NCI-H1417 treated with DMSO at 0.1 percent for 48 hours (cell line): ENCODE measurements at places on chromosomes 1 and 21.

DNA sequence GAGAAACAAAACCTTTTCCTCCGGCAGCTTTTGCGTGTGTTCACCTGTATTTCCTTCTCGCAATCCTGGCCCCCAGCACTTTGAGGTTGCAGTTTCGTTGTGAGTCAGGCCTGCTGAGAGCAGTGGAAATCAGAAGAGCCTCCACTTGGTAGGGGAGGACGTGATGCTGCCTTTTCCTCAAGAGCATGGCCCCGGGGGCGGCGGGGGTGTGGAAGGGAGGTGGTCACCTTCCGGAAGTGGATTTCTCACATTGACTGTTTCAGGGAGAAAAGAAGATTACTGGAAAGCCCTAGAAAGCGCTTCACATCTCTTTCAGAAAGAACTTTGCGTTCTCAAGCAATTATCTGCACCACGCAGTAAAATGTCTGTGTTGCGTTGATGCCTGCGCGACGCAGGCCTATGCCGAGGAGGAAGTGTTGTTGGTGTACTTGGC is 12.2 kb upstream of the IL10 start:
- no peak for DNase-seq

GRCh38 chr1:154351363-154352068 is 26.2 kb downstream of the ATP8B2 start:
- no peak for DNase-seq

- DNase-seq: no peak
Observed at GRCh38 chr1:226446094-226446493, 38.2 kb upstream of the PARP1 start.

- DNase-seq: no peak
Observed at GRCh38 chr1:235971020-235971419, 93.9 kb downstream of the NID1 start.

GRCh38 chr1:116496380-116496779 is 74.4 kb downstream of the CD58 start:
- no peak for DNase-seq

GRCh38 chr1:4684136-4684535 is 29.7 kb downstream of the AJAP1 start:
- DNase-seq: no peak

DNA sequence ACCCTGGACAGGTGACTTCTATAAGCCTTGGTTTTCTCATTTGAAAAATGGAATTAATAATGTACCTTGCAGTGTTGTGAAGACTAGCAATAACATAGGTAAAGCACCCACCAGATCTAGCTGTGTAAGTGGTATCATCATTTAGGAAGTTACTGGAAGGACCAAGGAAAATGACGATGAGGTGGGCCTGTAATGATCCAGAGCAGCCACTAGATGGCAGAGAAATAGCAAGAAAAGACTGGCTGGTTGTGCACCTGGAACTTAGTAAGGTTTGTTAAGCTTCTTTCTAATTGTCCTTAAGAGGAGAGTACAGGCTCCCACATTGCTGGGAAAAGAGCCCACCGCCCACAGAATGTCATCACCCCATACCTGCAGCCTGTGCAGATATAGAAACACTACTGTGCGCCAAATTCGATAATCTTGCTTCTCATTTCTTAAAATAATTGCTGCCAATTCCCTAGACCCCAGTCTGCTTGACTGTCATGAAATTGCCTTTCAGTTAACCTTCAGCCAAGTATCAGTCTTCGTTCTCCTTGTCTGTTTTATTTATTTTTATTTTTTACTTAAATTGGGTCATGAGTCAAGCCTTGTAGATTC is 37.2 kb downstream of the WNT4 start:
- peak; percentile 3 for DNase-seq

- DNase-seq: no peak
Observed at GRCh38 chr1:66562561-66562960, 28.6 kb downstream of the SGIP1 start.

DNA sequence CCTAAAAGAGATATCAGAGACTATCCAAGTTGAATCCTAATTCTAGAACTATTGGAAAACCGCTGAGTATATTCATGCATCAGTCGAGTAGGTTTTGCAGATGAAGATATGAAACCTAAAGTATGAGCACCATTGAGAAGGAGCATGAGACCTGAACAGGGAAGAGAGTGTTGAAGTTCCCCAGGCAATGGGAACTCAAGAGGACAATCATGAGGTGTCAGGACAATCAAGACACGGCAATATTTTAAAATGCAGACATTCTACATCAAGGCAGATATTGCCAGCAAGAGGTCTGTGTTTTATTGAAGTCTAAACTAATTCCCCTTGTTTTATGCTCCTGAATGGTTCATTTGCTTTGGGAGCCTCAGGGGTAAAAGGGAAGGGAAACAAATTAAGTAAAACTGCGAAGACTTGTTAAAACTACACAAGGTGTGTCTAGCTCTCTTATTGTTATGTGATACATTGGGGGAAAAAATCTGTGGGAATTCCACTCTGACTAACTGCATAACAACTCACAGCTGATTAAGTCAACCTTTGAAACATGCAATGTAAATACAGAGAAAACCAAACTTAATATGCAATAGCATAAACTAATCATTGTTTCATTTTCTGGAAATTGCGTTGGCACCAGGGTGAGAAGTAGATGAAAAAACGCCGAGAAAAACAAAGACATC is 347.9 kb upstream of the ADGRL2 start:
- DNase-seq: no peak

- no peak for DNase-seq
Observed at GRCh38 chr1:60891765-60892164, 190.6 kb upstream of the NFIA start.

- peak; percentile 2 for DNase-seq
Observed at GRCh38 chr1:171142416-171143385, 42.4 kb upstream of the FMO2 start.

GRCh38 chr1:34078383-34078782 is 86.6 kb downstream of the CSMD2 start:
- DNase-seq: no peak

DNA sequence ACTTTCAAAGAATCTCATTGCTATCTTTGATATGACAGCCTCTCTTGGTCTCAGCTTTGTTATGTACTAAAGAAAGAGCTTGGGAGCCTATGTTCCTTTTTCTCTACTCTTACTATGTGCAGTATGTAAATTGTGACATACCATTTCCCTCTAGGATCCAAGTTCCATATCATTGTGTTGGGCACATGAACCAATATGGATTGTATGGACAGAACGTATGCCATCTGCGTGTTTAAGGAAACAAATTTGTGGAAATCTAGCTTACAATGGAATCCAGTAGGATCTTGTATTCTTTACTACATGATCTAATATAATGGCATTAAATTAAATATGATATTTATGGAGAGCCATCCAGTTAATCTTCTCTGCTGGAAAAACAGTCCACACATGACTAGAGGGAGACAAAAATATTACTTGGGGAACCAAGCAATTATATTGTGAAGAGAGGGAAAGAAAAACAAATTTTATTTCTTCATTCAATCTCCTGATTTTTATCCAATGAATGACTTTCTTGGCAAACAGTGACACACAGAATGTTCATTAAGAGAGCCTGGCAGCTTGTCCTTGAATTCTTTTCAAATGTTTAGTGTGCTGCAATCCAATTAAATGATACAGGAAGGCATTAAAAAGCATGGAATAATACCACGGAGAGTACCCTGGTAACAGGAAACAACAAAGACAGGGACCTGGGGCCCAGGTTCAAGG is 106.5 kb upstream of the DAB1 start:
- DNase-seq: no peak

GRCh38 chr21:44773291-44773932 is 28.2 kb downstream of the UBE2G2 start:
- DNase-seq: peak; percentile 90

DNA sequence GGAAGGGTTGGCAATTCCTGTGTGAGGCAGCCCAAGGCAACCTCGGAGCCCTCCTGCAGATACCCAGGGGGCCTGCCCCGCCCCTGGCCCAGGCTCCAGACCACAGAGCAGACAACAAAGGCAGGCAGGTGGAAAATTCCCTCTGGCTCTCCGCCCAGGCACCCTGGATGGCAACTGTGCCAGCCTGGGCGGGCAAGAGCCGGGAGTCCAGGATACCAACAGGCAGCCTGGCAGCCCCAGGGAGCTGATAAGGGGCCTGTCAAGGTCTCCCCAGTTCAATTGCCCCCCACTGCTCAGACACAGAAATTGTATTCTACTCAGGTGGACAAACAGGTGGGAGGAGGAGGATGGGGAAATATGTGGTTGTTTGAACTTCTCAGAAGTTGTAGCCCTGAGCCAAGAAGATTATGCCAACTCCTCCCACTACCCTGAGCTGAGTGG is 15.4 kb upstream of the GPR37L1 start:
- peak; percentile 42 for DNase-seq

GRCh38 chr1:21341022-21341421 is 50.8 kb upstream of the ECE1 start:
- peak; percentile 62 for DNase-seq

- DNase-seq: no peak
Observed at GRCh38 chr1:154492115-154492514, 9.9 kb upstream of the TDRD10 start.

DNA sequence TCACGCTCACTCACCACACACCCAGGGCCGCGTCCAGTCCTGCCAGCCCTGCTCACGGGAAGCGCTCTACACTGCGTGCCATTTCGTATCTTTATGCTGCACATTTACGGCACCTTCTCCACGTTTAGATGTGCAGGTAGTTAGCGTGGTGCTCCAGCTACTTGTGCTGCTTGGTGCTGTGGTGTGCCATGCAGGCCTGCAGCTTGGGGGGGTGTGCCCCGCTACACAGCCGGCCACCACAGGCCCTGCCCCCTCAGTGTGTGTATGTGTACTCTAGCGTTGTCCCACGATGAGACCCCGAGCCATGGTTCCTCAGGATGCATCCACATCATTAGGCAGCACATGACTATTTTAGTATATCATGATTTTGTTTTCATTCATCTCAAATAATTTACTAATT is 38.3 kb downstream of the SNAP47 start:
- no peak for DNase-seq

DNA sequence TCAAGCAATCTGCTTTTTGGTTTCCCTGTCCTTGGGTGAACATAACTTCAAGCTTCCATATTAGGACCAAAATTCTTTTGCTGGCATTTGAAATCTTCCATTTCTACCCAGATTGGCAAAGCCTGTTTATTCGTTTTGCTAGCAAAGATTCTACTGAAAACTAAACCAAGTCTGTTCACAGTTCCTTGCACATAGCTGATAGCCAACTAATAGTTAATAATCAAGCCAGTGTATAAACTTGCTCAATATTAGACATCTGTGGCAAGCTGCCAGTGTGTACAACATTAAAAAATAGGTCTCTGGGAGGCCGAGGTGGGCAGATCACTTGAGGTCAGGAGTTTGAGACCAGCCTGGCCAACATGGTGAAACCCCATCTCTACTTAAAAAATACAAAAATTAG is 6.3 kb downstream of the APP start:
- DNase-seq: no peak

DNA sequence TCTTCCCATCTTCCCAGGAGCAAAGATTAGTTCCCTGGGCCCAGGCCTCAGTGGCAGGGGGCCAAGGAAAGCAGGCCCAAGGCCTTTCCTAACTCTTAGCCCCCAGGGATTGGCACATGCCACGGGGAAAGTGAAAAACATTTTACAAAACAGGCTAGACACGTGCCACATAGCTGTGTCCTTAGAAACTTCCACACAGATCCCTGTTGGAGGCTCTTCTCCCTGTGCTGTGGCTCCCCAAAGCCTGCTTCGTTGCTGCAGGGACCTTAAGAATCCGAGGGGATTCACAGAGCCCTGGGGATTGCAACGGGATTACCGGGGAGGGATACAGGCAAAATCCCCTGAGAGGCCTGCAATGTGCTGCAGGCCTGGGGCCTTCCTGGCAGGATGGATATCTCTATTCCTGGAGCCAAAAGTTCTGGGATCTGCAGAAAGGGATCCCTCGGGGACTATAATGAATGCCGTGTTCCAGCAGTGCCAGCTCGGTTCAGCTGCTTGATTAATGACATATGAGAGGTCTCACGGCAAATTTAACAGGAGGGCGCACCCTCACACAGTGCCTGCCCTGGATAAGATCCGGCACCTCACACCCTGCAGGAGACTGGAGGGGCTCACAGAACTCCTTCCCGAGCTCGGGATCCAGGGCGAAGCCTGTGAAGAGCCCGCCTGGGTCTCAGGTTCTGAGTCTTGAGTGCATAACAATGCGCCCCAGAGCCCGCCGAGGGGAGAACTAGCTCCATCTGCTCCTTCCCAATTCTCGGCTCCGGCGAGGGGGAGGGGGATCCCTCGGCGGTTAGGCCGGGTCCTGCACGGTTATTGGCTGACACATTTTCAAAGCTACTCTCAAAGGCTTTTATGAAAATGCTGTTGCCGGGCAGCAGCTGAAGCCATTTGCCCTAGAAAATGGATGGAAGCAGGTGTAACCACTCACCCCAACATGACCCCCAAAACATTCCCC is 15.3 kb upstream of the RGS8 start:
- DNase-seq: no peak

DNA sequence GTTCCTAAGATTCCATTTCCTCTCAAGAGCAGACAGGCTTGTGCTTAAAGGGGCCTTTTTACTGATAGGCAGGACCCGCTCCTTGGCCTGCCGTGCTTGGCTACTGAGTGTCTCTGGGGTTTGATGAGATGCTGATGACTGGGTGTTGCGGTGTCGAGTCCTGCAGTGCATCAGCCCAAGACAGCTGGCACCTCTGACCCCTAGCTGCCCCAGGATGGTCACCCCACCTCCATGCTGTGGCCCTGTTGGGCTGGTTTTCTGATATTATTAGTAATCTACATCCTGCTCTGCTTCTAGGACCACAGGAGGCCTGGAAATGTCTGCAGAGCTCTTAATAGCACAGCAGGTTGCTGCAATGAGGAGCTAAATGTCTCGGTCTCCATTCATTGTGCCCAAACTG is 28.7 kb downstream of the LRRC71 start:
- no peak for DNase-seq

DNA sequence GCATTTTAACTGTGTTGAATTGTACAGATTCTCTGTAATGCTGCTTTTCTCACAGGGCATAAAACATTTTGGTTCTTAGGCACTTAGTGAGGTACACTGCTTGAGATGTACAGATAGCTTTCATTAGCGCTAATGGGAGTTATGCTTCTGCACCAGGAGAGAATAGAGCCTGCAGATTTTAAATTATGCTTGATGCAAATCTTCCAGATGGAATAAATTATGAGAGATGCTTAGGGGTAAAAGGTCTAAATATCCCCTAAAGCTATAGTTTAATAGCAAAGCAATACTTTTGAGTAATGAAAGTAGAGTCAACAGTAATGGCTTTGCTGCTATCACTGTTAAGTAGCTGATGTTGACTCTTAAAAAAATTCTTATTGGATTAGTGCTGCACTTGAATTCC is 248.9 kb downstream of the S1PR1 start:
- DNase-seq: no peak

DNA sequence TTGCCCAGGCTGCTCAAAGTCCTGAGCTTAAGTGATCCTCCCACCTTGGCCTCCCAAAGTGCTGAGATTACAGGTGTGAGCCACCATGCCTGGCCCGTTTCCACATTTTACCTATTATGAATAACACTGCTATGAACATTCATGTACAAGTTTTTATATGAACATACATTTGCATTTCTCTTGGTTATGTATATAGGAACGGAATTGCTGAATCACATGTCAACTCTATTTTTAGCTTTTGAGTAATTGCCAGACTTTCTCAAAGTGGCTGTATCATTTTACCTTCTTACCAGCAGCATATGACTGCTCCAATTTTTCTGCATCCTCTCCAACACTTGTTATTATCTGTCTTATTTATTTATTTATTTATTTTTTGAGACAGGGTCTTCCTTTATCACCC is 2.7 kb downstream of the SPATA21 start:
- no peak for DNase-seq

GRCh38 chr1:52579415-52579814 is 22.8 kb upstream of the GPX7 start:
- no peak for DNase-seq
